Activated CD4-positive, alpha-beta T cell treated with anti-CD3 and anti-CD28 coated beads for 24 hours (primary cell): ENCODE measurements at places on chromosomes 4 and X.

- DNase-seq = no peak
These were observed 20.2 kb downstream of the PPA2 start for GRCh38 chr4:105453550-105454205.

DNA sequence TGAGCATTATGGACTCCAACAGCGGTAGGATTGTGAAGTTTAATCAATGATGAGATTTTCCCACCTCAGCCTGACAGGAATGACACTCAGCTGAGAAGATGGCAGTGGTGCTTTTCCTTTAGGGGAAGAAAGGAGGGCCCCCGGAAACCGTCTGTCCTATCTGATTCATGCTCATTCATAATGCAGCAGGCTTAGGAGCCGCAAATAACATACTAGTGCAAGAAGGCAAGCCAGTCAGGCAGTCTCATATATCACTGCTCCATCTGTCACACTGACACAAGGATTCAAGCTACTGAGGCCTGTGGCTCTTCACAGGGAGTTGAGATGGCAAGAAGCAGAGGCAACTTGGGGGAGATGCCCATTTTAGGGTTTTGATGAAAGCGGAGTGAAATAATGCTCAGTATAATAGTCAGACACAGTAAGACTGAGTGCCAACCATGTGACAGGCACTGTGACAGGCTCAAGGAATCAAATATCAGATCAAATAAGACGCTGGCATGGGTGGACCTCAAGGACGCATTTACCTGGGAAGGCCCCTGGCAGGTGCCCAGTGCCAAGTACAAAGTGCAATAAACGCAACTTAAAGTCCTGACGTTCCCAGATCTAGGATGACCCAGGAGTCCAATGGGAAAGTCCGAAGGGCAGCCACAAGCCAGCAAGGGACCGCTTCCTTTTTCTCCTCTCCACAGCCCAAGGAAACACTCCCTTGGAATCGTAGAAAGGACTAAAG lies 63.4 kb downstream of the FHDC1 start:
- no peak for DNase-seq

DNA sequence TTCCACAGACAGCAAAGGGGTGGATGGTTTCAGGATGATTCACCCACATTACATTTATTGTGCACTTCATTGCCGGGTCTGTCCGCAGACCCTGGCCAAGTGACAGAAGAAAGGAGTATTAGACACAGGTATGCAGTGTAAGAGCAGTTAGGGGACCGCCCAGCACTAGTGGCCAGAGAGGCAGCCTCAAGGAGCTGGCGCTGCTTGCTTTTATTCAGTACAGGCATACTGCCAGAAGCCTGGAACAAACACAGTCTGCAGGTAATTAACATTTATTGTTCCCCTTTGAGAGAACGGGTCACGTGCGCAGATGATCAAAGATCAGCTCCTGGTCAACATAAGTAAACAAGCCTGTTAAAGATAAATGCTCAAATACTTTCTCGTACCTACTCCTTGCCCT lies 1639.0 kb upstream of the IGFBP7 start:
- DNase-seq = no peak

- no peak for DNase-seq
These were observed 39.6 kb downstream of the NUDT11 start for GRCh38 chrX:51456814-51457213.

GRCh38 chr4:152633118-152633517 lies 46.7 kb downstream of the TMEM154 start:
- no peak for DNase-seq

GRCh38 chr4:126890994-126891393 lies 741.8 kb upstream of the INTU start:
- no peak for DNase-seq

GRCh38 chr4:8314691-8315255 lies 45.2 kb downstream of the HTRA3 start:
- no peak for DNase-seq

- DNase-seq = no peak
These were observed 366.5 kb downstream of the ZNF674 start for GRCh38 chrX:46178763-46179162.

GRCh38 chr4:138034871-138035270 lies 207.3 kb downstream of the SLC7A11 start:
- no peak for DNase-seq

DNA sequence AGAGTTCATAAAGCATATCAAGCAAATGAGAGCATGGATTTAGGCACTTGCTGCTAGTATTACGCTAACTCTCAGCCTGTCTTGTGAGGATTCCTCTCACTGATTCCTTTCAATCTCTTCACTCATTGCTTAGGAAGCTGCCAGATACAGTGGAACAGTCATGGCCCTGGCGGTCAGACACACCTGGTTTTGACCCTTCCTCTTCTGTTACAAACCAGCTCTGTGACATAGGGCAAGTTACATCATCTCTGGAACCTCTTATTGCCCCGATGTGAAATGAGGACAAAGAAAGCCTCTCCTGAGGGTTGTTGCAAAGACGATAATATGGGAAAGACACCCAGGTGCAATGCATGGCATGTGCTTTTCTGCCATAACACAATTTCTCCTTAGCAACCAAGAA lies 12.2 kb downstream of the FRAS1 start:
- DNase-seq = no peak

DNA sequence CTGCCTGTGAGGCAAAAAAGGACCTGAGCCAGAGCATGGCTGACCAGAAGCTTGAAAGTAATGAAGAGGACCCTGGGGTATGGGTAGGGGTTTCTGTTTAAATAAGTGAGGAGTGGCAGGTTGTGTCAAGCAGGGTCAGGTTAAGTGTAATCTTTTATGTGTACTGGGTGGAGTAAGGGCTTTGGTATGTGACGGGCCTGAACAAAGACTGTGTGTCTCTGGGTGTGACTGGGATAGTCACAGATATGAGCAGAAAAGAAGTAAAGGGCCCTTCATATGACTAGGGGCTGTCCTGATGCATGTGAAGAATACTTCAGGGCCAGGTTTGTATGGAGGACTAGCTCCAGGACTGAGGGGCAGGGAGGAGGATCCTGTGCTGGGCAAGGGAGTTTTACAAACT lies 82.4 kb downstream of the ITIH6 start:
- DNase-seq = no peak

DNA sequence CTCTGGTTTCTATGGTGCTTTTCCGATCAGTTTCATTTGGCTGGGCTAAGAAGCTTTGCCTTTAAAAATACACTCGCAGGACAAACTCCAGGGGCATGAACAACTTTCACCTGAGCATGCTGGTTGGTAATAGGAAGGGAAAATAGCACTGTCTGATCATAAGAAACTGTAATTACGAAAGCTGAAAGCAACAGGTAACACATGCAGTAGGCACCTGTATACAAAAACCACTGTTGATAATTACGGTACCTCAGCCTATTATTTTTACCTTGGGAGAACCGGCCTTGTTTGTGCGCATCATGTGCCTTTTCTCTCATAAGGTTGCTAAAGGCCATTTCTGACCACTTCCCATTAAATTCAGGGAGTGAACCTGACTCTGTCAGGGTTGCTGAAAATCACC lies 45.7 kb downstream of the RTL9 start:
- DNase-seq = no peak

DNA sequence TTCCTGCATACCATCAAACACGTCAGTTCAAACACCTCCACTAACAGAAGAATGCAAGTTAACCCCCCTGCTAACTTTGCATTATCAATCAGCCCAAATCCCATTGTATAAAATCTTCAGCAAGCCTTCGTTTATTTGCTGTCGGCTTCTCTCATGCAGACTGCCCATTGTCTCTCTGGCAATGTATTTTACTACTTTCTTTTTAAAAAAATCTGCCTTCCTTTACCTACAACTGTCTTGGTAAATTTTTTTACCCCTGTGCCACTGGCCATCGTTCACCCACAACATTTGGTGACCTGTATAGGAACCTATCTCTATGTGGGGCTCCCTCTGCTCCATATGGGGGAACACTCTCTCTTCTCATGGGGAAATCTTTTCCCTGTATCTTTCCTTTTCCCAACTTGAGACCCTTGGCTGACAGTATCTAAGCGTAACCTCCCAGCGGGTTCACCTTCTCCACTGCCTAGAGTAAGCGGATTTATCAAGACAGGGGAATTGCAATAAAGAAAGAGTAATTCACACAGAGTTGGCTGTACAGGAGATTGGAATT lies 244.6 kb downstream of the CPXCR1 start:
- no peak for DNase-seq

GRCh38 chr4:68606240-68606639 lies 30.1 kb upstream of the UGT2B17 start:
- no peak for DNase-seq

DNA sequence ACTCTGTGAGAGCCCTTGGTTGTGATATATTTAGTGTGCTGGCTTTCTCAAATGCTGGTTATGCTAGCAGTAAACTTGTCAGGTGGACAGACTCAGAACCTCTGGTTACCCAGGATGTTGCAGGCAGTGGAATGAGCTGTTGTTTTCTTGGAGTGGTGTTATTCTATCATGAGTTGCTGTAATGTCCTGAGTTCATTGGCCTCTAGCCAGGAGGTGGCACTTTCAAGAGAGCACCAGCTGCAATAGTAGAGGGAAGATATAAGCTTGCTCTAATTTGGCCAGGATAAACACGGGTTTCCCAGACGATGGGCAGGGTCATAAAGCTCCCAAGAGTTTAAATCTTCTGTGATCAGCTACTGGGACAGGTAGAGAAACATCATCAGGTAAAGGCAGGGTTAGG lies 95.0 kb upstream of the UBQLN2 start:
- DNase-seq = no peak

GRCh38 chrX:72060921-72061490 lies 70.7 kb downstream of the RTL5 start:
- DNase-seq = no peak

DNA sequence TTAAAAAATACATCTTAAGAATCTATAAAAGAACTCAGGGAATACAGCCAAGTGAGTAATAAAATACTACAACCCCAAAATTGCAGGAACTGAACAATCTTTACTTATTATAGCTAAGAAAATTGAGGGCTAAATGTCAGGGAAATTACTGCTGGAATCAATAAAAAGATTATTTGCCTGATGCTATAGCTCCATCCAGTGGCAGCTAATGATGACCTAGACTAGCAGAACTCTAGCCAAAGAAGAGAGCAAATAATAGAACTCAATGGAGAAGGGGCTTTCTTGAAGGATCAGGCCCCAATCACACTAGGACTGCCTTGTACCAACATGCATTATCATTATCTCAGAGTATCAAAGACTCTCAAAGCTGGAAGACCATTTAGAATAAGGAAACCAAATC lies 85.0 kb upstream of the FAM241A start:
- DNase-seq = no peak

- no peak for DNase-seq
These were observed 442.9 kb upstream of the CTSO start for GRCh38 chr4:156396534-156396933.

DNA sequence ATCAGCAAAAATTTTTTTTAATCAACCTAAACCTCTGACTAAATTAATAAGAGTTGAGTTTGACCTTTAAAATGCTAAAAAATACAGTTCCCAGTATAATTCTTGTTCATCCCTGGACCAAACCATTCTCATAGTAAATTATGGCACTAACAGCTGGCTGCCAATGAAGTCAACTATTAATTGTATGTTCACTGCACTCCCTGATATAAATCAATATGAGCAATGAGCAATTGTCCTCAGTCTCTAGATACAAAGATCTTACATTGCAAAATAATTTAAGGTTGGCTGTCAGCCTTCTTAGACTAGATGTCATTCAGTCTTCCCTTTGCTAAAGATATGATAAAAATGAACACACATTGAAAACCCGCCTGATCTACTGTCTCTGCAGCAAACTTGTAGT lies 39.3 kb downstream of the NKX6-1 start:
- DNase-seq = no peak

DNA sequence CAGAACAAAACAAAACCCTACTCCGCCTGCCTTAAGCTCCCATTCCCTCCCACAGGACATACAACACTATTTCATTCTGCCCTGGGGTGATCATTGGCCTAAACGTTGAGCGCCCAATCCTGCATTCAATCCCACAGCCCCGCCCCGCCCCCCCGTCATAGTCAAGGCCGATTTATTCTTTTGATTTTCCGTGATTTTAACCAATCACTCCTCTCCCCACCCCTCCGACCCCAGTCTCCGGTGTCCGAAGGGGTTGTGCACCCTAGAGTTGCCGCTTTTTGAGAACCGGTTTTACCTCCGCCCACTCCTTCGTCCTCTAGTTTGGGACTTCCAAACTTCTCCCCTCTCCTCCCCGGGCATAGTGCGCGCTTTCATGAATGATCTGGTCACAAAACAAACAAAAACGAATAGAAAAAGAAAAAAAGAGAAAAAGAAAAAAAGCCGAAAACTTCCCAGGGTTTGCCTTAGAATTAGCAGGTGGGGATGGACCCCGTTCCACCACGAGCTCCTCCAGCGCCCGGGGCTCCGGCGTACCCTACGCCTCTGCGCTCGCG lies 446 bp upstream of the UBE2A start:
- no peak for DNase-seq
